Lung (tissue), 17 donors: ENCODE measurements at places on chromosomes 6 and 20. TPM values are rescaled to one million over a fixed set of nuclear protein-coding genes. Genes with fewer than 3 reads are reported as not detected.

The GSTA3 gene
- 3.0 TPM for total RNA-seq

The CPNE5 gene
- 3.2 TPM for total RNA-seq

The MCHR2 gene
- not detected for total RNA-seq

The HLA-DPB1 gene
- total RNA-seq, result 69.8 TPM

The PABPC1L gene
- 56.9 TPM for total RNA-seq

The PACRG gene
- 26.6 TPM for total RNA-seq

The DDX43 gene
- 0.14 TPM for total RNA-seq

The TGIF2 gene
- total RNA-seq, result 12.0 TPM

The CD40 gene
- 28.1 TPM for total RNA-seq

GRCh38 chr6:14910692-14911547 is 334.9 kb upstream of the JARID2 start:
- DNase-seq, result peak; percentile 80
- no peaks in the 10 kb centered on the region for H3K36me3 ChIP-seq
- no peak overlapping the region for H3K4me3 ChIP-seq
- peaks cover 6% of the 10 kb centered on the region for H3K4me1 ChIP-seq
- no peaks in the 10 kb centered on the region for H3K27me3 ChIP-seq

DNA sequence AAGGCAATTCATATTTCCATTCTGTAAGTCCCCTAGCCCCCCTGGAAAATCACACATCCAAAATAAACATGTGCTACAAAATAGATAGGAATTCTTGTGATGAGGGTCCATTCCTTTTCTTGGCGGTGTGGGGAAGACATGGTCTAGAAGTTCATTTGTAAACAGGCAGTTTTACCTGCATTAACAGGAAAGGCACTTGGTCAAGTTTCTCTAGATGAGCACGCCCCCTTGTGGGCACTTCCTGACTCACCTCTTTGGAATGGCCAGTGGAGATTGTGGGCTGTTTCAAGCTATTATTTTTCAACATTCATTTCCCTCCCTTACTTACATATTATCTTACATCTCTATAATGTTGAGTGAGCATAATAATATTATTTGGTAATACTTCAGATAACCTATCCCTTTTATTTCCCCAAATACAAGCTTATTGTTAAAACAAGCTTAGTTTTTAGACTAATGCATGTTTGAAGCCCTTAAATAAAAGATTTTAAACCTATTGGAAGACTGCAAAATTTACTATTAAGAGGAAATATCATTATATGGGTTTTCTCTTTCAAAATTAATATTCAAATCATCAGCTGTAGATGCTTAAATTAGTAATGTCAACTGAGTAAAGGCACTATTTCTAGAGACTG is 92.1 kb downstream of the TASP1 start:
- no peaks in the 10 kb centered on the region for H3K27me3 ChIP-seq
- peak; percentile 73 for DNase-seq
- H3K36me3 ChIP-seq, result peaks cover 3% of the 10 kb centered on the region
- H3K4me3 ChIP-seq, result no peak overlapping the region

GRCh38 chr6:139080255-139080920 is 51.8 kb downstream of the ABRACL start:
- no peak overlapping the region for H3K4me3 ChIP-seq
- peak overlapping the region; percentile 64 for H3K27ac ChIP-seq
- no peak for DNase-seq
- no peaks in the 10 kb centered on the region for H3K4me1 ChIP-seq

- H3K4me3 ChIP-seq, result no peak overlapping the region
- peaks cover 15% of the 10 kb centered on the region for H3K4me1 ChIP-seq
- no peaks in the 10 kb centered on the region for H3K36me3 ChIP-seq
- no peaks in the 10 kb centered on the region for H3K27me3 ChIP-seq
- no peak overlapping the region for H3K27ac ChIP-seq
Observed at GRCh38 chr6:141561154-141561553, 571.6 kb upstream of the GJE1 start.

- H3K36me3 ChIP-seq, result no peaks in the 10 kb centered on the region
- H3K27ac ChIP-seq, result no peak overlapping the region
- peaks cover 28% of the 10 kb centered on the region for H3K4me1 ChIP-seq
- H3K27me3 ChIP-seq, result no peaks in the 10 kb centered on the region
Observed at GRCh38 chr6:168050225-168050880, 28.7 kb downstream of the FRMD1 start.

- no peaks in the 10 kb centered on the region for H3K27me3 ChIP-seq
- no peaks in the 10 kb centered on the region for H3K4me1 ChIP-seq
- H3K27ac ChIP-seq, result no peak overlapping the region
- no peak overlapping the region for H3K4me3 ChIP-seq
Observed at GRCh38 chr6:151081656-151082055, 158.1 kb upstream of the AKAP12 start.

DNA sequence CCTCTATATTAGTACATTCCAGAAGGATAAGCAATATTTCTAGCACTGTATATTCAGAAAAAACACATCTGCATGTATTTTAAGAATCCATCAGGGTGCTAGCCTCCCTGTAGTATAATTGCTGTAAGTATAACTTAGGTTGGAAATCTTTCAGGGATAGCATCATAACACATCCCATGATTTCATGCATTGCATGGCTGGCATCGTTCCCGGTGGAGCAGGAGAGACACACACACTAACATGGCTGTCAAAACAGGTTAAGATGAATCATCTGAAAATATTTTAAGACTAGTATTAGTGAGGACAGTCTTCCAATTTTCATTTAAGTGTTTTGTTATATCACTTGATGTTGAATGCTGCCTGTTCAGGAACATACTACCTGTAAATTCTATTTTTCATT is 32.1 kb upstream of the CENPW start:
- H3K36me3 ChIP-seq, result no peaks in the 10 kb centered on the region
- no peak overlapping the region for H3K4me3 ChIP-seq
- H3K27me3 ChIP-seq, result no peaks in the 10 kb centered on the region
- peak; percentile 26 for DNase-seq
- no peaks in the 10 kb centered on the region for H3K4me1 ChIP-seq

- no peak for DNase-seq
- H3K4me3 ChIP-seq, result no peak overlapping the region
- no peaks in the 10 kb centered on the region for H3K36me3 ChIP-seq
- H3K27me3 ChIP-seq, result no peaks in the 10 kb centered on the region
Observed at GRCh38 chr20:20206788-20207187, 154.5 kb downstream of the CFAP61 start.

- H3K36me3 ChIP-seq, result no peaks in the 10 kb centered on the region
- no peaks in the 10 kb centered on the region for H3K4me1 ChIP-seq
- no peak overlapping the region for H3K27ac ChIP-seq
- DNase-seq, result no peak
Observed at GRCh38 chr6:143099647-143100046, 39.0 kb downstream of the AIG1 start.

- DNase-seq, result no peak
- no peaks in the 10 kb centered on the region for H3K27me3 ChIP-seq
- no peaks in the 10 kb centered on the region for H3K36me3 ChIP-seq
- H3K4me3 ChIP-seq, result no peak overlapping the region
Observed at GRCh38 chr20:34639755-34640222, 37.1 kb downstream of the PIGU start.

DNA sequence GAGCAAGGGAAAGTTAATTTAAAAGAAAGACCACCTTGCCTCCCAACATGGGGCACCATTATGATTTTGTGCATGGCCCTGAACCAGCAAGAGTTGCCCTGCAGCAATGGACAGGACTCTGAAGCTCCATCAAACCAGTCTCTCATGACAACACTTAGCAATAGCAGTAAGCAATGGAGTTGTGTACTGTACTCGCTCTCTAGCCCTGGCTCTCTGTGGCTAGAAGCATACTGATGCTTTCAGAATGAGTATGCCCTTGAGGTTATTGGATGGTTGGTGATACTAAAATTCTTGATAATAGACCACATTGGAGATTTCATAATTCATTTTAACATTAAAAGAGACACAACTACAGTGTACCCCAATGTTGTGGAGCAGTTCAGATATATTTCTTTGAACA is 23.2 kb upstream of the LMBRD1 start:
- DNase-seq, result no peak
- no peak overlapping the region for H3K27ac ChIP-seq
- H3K27me3 ChIP-seq, result no peaks in the 10 kb centered on the region
- no peak overlapping the region for H3K4me3 ChIP-seq
- no peaks in the 10 kb centered on the region for H3K36me3 ChIP-seq

GRCh38 chr20:646107-646867 is 6.7 kb downstream of the SRXN1 start:
- DNase-seq, result no peak
- peaks cover 8% of the 10 kb centered on the region for H3K36me3 ChIP-seq
- H3K4me1 ChIP-seq, result peaks cover 2% of the 10 kb centered on the region
- no peak overlapping the region for H3K27ac ChIP-seq
- no peaks in the 10 kb centered on the region for H3K27me3 ChIP-seq
- H3K4me3 ChIP-seq, result no peak overlapping the region

DNA sequence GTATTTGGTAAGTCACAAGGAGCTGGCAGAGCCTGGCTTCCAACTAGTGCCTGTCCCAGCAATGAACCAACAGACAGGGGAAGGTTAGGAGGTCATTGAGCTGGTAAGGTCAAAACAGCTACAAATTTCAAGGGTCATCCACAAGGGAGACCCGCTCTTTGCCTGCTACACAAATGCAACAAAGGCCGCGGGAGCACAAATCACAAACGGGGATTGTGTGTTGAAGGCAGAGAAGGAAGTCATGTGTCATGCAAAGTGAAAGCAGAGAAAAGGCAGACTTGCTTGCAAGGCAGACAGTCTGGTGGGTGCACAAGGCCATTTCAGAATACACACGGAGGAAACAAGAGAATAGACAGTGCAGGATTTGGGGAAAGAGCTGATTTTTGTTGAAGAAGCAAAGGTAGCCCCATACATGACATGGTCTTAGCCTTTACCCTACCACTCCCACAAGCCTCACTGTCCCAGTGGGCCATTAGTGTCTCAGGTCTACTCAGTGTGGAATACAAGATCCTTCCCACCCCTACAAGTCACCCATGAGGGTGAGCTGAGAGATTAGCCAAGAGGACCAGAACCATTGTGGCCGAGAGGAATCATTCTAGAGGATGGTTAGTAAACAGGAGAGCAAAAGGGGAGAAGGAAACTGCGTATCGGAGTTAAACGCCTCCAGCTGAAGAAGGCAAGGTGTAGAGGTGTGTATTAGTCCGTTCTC is 18.1 kb upstream of the SAMHD1 start:
- peak overlapping the region; percentile 47 for H3K27ac ChIP-seq
- H3K36me3 ChIP-seq, result no peaks in the 10 kb centered on the region
- H3K27me3 ChIP-seq, result no peaks in the 10 kb centered on the region
- H3K4me3 ChIP-seq, result no peak overlapping the region
- peak; percentile 21 for DNase-seq
- no peaks in the 10 kb centered on the region for H3K4me1 ChIP-seq

DNA sequence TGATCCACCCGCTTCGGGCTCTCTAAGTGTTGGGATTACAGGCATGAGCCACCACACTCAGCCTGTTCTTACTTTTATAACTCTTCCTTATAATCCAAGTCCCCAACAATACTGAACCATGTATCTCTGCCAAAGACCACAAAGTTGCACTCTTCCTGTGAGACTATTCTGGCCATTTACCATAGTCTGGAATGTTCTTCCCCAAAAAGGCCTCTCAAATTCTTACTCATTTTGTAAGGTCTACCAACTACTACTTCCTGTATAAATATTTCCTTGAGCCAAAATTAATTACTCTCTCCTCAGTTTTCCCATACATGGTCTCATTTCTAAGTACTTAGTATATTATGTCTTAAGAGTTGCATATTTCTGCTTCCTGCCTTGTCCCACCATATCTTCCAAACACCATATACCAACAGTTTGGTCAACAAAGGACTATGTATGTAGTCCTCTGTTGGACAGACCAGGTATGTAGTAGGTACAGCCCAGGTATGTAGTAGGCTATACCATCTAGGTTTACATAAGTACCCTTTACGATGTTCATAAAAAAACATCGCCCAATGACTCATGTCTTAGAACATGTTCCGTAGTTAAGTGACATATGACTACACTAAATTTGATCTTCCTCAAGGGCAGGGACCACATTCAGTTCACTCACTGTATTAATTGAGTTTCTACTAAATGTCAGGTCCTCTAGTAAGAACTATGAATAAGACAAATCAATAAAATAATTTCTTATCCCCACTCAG is 22.0 kb downstream of the RANBP9 start:
- no peak overlapping the region for H3K4me3 ChIP-seq
- no peak for DNase-seq
- no peak overlapping the region for H3K27ac ChIP-seq
- no peaks in the 10 kb centered on the region for H3K4me1 ChIP-seq

GRCh38 chr6:122817766-122818165 is 28.7 kb downstream of the SMPDL3A start:
- H3K4me3 ChIP-seq, result no peak overlapping the region
- no peaks in the 10 kb centered on the region for H3K4me1 ChIP-seq
- no peak for DNase-seq
- no peaks in the 10 kb centered on the region for H3K27me3 ChIP-seq
- no peak overlapping the region for H3K27ac ChIP-seq

GRCh38 chr6:135231469-135231844 is 50.3 kb downstream of the MYB start:
- DNase-seq, result no peak
- H3K27me3 ChIP-seq, result no peaks in the 10 kb centered on the region
- no peaks in the 10 kb centered on the region for H3K36me3 ChIP-seq
- H3K4me1 ChIP-seq, result no peaks in the 10 kb centered on the region
- no peak overlapping the region for H3K27ac ChIP-seq

DNA sequence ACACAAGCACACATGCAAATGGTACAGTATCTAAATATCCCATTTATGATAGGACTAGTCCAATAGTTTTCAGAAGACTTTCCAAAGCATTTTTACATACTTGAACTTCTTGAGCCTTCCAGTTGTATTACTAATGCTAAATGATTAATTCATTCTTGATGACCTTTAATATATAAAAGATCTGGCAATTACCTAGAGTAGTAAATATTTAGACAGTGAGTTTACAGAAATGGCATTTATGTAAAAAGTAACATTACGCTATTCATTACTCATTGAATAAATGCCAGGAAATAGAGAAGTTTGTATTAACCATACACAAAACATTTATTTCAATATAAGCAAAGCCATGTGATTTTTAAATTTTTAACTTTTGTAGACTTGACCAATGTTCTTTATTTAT is 158.8 kb downstream of the DST start:
- DNase-seq, result peak; percentile 29
- H3K27me3 ChIP-seq, result no peaks in the 10 kb centered on the region
- H3K4me3 ChIP-seq, result no peak overlapping the region

DNA sequence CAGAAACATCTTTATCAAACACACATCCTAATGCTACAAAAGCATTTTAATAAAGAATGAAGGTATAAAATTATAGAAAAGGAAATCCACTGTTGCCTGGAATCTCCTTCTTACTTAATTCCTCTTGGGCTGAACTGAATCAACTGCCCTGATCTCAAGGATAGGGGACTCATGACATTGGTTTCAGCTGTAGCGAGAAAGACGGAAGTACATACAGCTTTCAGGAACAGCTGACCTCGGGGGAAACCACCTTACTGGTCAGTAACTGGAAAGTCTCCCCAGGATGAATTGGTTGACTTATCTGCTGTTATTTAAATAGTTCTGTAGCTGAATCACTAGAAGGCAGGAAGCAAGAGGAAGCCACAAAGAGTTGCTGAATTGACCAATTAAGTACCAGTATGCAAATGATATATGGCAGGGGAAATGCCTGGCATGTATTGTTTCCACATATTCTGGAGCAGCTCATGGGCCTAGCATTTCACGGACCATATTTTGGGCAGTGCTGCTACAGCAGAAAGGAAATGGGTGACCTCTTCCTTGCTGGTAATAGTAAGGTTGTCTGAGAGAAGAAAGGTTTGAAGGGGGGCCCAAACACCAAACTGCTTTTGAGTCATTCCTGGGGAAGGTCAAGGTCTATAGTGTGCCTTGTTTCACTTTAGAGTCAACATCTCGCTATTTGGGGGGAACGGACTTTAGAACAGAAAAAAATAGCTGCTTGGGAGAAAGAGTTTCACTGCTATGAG is 43.7 kb upstream of the MAP7 start:
- peaks cover 12% of the 10 kb centered on the region for H3K36me3 ChIP-seq
- no peak overlapping the region for H3K4me3 ChIP-seq
- no peaks in the 10 kb centered on the region for H3K27me3 ChIP-seq
- H3K27ac ChIP-seq, result peak overlapping the region; percentile 76
